Suppressor macrophage treated with lipopolysaccharide for 1 hour (primary cell): ENCODE measurements at places on chromosomes 7 and 10.

- peak; percentile 77 for DNase-seq
Observed at GRCh38 chr7:26100406-26101339, 51.3 kb upstream of the NFE2L3 start.

- no peak for DNase-seq
Observed at GRCh38 chr7:2158331-2159175, 74.2 kb downstream of the MAD1L1 start.

- DNase-seq = no peak
Observed at GRCh38 chr7:117157241-117158209, 165.3 kb downstream of the WNT2 start.

GRCh38 chr10:129637010-129637409 lies 170.0 kb downstream of the MGMT start:
- no peak for DNase-seq

DNA sequence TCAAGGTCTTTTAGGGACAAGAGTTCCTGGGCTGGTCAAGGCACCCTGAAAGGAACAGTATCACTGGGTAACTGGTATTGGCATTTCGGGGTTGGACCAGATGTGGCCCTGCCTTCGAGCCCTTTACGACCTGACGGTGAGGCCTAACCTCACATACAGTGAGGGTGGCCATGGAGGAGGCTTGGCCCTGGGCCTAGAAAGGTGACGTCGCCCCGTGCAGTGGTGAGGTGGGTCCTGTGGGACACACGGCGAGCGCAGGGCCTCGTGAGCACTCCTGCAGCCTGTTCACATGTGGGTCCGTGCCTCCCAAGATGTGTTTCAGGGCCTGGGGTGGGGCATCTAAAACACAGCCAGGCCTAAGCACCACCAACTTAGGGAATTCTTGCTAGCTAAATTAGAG lies 36.1 kb downstream of the CRHR2 start:
- DNase-seq = no peak
